CD8-positive, alpha-beta memory T cell (primary cell): ENCODE measurements at places on chromosomes 7 and 10.

- DNase-seq = no peak
These were observed 98.0 kb upstream of the PIK3CG start for GRCh38 chr7:106767078-106767477.

DNA sequence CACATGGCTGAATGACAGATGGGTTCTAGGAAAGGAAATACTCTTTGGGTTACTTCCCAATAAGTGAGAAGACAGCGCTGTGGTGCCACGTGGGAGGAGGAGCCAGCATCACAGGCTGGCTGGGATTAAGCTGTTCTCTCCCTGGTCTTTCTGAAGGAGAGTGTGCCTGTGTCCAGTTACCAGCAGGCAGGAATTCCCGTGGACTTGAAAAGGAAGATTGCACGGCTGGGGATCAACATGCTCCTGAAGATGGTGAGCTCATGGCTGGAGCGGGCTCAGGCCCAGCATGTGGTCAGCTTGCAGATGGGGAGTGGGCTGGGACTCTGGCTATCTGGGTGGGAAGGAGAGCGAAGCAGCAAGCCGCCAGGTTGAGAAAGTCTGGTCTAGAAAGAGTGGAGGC is 8.1 kb downstream of the ADCK2 start:
- no peak for DNase-seq

GRCh38 chr10:92826061-92826460 is 22.3 kb upstream of the EXOC6 start:
- DNase-seq = no peak

DNA sequence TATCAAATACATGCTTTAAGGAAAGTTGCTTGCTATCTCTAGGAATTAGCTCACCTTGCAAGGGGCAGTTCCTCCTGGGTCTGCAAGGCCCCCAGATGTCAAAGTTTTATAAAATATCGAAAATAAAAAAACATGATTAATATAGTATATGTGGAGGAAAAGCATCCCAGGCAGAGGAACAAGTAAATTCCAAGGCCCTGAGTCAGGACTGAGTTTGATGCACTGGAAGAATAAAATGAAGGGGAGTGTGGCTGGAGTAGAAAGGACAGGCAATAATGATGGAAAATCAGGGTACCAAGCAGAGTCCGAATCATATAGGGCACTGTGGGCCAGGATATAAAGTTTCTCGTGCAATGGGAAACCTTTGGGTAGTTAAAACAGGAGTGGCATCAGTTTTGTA is 112.4 kb upstream of the EEPD1 start:
- DNase-seq = no peak

GRCh38 chr10:61486251-61486650 is 33.1 kb upstream of the TMEM26 start:
- DNase-seq = no peak

DNA sequence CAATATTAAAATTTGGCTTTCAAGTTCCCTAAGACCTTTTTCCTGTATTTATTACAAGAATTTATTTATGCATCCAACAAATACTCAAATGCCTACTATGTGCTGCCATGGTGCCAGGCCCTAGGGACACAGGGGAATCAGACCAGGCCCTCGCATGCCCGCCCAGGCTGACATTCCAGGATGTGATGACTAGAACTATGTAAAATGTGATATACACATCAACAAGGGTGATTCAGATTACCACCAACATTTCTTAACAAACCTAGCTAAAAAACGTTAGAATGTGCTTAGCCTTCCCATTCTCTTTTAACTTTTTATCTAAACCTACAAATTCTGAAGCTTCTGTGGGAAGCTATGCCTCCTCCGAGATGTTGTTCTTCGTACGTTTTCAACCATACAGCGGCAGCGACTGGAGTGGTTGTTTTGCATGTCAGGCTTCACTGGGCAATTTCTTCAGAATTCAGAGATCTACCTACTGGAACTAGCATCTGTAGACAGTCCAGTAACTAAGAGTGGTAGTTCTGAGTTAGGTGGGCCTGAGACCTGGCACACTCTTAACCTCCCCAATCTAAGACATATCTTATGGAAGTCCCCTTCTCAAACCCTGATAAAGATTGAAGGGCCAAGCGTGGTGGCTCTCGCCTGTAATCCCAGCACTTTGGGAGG is 22.1 kb downstream of the GNA12 start:
- no peak for DNase-seq

DNA sequence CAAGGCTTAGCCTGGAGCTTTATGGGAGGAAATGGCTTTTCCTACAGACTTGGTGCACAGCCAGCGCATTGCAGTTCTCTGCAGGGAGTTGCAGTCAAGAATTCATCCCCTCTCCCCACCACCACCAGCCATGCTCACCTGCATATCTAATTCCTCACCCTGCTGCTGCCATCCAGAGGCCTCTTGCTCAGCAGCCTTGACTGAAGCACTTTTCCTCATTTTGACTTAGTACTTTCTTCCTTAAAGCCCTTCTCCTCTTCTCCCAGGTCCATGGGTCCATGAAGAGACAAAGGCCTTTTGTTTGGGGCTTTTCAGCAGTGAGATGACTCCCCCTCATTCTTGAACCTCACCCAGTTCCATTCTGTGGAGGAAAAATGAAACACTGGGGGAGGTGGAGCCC is 39.7 kb upstream of the GPR141 start:
- no peak for DNase-seq

GRCh38 chr10:11553773-11554381 is 57.6 kb downstream of the USP6NL start:
- DNase-seq = no peak

DNA sequence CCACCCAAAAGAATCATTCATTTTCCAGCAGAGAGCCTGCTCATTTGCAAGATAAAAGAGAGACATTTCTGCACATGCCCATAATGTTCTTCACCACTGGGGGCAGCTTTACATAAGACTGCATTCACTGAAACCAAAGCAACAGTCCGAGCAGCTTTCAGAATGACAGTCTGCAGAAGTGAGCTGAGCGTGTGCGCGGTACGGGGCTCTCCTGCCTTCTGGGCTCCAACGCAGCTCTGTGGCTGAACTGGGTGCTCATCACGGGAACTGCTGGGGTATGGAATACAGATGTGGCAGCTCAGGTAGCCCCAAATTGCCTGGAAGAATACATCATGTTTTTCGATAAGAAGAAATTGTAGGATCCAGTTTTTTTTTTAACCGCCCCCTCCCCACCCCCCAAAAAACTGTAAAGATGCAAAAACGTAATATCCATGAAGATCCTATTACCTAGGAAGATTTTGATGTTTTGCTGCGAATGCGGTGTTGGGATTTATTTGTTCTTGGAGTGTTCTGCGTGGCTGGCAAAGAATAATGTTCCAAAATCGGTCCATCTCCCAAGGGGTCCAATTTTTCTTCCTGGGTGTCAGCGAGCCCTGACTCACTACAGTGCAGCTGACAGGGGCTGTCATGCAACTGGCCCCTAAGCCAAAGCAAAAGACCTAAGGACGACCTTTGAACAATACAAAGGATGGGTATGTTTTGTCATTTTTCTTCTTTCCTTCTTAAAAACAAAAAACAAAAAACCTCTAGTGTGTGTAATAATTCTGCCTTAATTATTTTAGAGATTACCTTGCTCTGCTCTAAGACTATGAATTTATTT is at the start of gene LRRTM3:
TSS of gene LRRTM3 (plus strand) at position 141 of the 820 bp plus-strand sequence.
- no peak for DNase-seq

- DNase-seq = no peak
These were observed 27.6 kb upstream of the LAMB1 start for GRCh38 chr7:108030516-108030915.

DNA sequence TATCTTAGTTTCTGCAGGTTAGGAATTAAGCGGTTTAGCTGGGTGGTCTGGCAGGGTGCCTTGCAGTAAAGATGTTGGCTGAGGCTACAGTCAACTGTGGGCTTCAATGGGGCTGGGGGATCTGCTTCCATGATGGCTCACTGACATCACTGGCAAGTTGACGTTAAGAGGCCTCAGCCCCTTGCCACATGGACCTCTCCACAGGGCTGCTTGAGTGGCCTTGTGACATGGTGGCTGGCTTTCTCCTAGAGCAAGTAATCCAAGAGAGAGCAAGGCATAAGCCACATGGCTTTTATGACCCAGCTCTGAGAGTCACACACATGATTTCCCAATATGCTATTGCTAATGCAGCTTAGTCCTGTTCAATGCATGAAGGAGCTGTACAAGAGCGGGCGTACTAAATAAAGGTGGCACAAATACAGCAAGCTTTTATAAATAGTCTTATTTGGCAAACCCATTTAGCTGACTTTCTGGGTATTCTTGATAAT is 109.1 kb downstream of the SEPTIN7 start:
- DNase-seq = no peak

DNA sequence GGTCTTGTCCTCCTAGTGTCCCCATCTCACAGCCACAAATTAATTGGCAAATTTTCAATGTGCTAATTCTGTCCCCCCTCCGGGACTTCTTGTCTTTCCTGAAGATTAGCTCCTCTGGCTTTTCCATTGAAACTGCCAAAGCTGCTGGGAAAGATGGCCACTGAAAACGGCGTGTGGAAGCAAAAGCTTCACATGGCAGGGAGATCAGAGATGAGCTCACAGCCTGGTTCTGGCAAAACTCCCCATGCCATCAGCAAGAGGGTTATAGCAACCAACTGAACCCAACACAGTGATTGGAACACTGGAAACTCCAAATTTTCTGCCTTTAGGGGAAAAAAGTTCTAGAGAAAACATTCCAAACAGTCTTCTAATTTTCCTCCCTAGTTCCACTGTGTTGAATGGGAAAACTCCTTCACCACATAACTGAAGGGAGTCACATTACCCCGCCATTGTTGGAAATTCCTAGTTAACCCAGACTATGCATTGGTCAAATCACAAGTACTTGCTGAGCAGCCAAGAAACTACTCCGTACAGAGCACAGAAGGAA is 37.0 kb downstream of the NRAP start:
- DNase-seq = no peak

DNA sequence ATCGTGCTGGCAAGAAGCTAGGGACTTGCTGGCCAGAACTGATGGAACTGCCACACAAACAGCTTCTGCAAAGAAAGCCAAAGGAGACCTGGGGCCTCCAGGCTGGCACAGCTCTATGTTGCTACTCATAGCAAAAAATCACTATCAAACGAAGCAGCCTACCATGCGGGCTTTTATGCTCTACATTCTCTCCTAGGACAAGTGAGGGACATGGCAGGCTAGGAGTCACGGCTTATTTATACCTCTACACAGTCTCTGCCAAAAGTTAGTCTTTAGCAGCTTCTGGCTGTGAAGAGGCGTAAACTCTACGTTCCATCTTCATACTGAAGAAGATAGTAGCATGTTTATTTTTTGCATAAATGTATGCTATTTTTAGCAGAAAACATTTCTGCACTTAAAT is 35.4 kb downstream of the CDCA7L start:
- no peak for DNase-seq

- DNase-seq = no peak
These were observed 82.6 kb upstream of the THSD7A start for GRCh38 chr7:11914645-11915044.

- DNase-seq = no peak
These were observed 264.9 kb downstream of the SKIDA1 start for GRCh38 chr10:21260506-21261149.

- DNase-seq = peak; percentile 36
These were observed 222.6 kb downstream of the MAD1L1 start for GRCh38 chr7:2010101-2010500.
